ENCODE measurements at places on chromosomes 7 and 10. TPM values are rescaled to one million over a fixed set of nuclear protein-coding genes. Genes with fewer than 3 reads are reported as not detected.

Gene SRRM3
- 9.8 TPM for total RNA-seq

Gene BTBD16
- not detected for total RNA-seq

Gene PRSS2
- total RNA-seq, result not detected

DNA sequence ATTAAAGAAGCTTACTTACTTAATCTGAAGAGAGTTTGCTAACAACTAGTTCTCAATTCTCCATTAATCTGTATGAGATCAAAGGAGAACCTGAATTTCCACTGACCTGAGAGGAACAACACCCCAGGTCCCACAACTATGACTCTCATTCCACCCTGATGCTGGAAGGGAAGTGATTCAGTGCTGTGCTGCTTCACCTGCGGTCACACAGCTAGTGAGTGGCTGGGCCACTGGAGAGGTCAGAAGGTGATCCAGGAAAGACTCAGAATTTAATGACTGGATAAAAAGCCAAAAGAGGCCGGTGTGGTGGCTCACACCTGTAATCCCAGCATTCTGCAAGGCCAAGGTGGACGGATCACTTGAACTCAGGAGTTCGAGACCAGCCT is 23.6 kb downstream of the SORBS1 start:
- no peak for DNase-seq

GRCh38 chr10:126235979-126236851 is 152.1 kb downstream of the ADAM12 start:
- no peak for DNase-seq

GRCh38 chr10:1548596-1548995 is 188.7 kb downstream of the ADARB2 start:
- no peak for DNase-seq

DNA sequence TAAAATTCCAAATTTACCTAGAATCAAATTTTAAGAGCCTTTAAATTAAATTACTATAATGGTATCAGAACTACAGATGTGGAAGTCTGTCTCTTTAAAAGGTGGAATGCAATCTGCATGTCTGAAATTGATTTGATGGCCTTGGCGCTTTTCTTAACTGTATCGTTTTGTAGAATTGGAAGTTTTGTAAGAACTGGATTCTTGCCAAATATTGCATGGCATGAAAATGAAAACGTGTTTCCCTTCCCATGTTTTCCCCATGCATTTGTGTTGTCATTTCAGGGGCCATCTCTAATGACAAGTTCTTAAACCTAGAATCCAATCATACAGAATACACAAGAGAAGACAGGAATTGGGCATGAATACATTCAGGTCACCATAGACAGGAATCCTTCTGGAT is 162.5 kb downstream of the KIAA1217 start:
- no peak for DNase-seq

Gene IFIT1B
- not detected for total RNA-seq

- no peak for DNase-seq
These were observed 3.0 kb upstream of the WNT2 start for GRCh38 chr7:117325836-117326235.
